AG08396 (cell line): ENCODE measurements at places on chromosomes 1 and 21.

GRCh38 chr1:114530224-114530623, 19.2 kb upstream of the TRIM33 start:
- no peak for DNase-seq

DNA sequence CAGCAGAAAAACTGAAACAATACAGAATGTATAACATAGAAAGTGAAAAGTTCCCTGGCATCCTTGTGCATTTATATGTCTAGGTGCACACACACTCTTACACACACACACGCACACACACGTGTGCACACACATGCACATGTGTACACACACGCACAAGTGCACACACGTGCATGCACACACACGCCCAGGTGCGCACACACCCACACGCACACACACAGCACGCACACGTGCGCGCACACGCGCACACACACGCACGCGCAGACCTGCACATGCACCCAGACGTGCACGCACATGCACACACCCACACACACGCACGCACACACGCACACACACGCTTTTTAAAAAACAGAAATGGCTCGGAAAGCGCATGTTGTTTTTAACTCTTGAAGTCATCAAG, 86.5 kb downstream of the NUF2 start:
- DNase-seq, result no peak

- DNase-seq, result no peak
Measured at GRCh38 chr1:212611000-212611948, 2.7 kb downstream of the ATF3 start.

- no peak for DNase-seq
Measured at GRCh38 chr1:98406352-98407088, 255.0 kb upstream of the SNX7 start.

GRCh38 chr1:103937763-103938357, 188.2 kb downstream of the AMY1C start:
- DNase-seq, result no peak

DNA sequence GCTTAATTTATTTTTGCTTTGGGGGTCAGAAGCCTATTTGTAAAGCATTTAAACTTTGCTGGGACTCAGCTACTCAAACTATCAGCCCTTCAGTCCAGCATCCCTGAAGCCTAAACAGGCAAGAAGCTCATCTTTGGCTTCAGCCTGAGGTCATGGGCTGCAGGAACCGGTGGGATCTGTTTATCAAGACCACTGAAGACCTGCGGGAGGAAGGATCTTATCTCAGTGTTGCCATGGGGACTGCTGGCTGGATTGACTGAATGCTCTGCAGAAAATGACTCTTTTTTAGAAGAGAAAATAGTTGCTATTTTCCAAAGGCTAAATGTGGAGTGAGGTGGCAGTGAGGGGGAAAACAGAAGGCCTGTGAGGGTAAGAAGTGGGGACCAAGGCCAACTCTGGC, 20.6 kb upstream of the ATP1B1 start:
- DNase-seq, result no peak

DNA sequence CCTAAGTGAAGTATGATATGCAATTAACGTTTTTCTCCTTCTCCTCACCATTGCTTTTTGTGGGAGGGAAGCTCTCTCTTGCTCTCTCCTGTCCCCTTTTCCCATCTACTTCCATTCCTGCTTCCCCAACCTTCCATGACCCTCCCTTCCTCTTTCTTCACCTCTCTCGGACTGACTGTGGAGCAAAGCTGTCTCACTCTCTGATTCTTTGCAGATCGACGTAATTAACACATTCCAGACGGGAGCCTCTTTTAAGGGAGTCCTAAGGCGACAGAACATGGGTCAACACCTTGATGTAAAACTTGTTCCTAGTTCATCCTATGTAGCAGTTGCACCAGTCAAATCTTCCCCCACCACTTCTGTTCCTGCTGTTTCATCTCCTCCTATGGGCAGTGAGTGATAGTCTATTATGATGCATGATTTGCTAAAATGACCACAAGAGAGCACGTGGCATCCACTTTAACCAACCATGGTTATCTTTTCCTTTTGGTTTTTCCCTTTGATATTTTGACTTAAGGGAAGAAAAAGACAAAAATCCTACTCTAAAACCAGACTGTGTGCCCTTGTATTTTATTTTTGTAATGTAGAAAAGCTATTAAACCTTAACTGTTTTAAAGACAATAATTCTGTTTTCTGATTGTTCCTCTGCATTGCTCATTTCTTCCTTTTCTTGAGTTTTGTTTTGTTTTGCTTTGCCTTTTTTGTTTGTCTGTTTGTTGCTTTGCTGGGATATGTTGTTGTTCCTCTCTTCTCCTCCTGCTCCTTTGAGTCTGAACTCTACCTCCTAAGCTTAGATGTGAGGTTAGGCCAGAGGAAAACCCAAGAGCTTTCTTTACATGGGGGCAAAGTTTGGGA, 31.7 kb upstream of the LAX1 start:
- DNase-seq, result no peak

GRCh38 chr1:153799016-153799415, 23.8 kb downstream of the SLC27A3 start:
- no peak for DNase-seq

- DNase-seq, result no peak
Measured at GRCh38 chr21:24112020-24112419, 1495.3 kb downstream of the MRPL39 start.

DNA sequence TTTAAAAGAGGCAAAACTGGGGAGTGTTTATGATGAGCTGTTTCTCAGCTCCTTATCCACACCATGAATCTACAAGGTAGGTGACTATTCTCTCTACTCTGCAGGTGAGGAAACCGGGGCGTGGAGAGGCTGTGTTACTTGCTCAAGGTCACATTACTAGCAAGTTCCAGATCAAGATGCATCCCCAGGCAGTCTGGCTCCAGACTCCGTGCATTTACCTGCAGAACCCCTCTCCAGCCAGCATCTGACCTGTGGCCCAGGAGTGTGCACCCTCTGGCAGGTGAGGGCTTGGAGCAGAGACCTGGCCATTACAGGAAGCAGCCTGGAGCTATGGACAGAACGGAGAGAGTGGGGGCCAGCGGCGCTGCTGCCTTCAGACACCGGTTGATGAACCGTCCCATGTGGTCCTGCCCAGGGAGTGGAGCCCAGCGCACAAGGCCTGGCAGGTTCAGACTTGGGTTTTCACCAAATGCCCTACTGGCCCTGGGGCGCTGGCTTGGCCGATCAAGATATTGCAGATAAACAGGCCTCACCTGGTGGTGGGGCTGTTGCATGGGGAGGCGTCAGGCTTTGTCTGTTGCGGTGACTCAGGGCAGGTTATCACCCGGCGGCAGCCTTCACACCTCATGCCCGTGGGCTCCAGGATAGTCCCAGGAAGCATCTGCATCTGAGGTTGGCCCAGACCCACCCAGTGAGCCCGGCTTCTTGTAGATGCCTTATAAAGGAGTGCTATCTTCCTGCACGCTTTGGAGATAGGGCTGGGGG, 29.2 kb upstream of the WNT4 start:
- DNase-seq, result no peak

GRCh38 chr21:41542727-41543126, 34.8 kb upstream of the TMPRSS2 start:
- DNase-seq, result no peak

DNA sequence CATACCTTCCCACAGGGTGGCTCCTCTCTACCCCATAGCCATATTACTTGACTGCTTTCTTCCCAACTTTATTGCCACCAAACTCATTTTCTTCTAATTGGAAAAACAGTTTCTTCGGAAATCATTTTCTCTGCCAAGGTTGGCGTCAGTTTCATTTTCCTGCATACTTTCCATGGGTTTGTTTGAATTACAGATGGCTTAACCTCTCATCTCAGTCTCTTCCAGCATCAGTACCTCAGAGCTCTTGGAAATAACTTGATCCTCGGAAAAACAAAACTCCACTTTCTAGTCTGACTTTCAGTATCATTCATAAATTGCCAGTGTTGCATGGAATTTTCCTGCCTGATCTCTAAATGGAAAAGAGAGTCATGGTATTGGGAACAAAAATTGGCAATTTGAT, 20.3 kb upstream of the PRDM2 start:
- DNase-seq, result no peak

GRCh38 chr21:44912158-44912473, 8.6 kb downstream of the ITGB2 start:
- DNase-seq, result no peak

DNA sequence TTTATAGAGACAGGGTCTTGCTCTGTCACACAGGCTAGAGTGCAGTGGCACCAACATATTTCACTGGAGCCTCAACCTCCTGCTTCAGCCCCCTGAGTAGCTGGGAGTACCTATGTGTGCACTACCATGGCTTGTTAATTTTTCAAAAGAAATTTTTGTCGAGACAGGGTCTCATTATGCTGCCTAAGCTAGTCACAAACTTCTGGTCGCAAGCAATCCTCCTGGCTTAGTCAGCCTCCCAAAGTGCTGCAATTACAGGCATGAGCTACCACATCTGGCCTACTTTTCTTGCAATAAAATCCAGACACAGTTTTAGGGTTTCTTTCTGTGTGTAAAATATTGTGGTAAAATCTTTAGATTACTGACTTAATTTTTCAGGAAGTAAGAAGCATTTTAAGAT, 27.9 kb upstream of the NTPCR start:
- no peak for DNase-seq

DNA sequence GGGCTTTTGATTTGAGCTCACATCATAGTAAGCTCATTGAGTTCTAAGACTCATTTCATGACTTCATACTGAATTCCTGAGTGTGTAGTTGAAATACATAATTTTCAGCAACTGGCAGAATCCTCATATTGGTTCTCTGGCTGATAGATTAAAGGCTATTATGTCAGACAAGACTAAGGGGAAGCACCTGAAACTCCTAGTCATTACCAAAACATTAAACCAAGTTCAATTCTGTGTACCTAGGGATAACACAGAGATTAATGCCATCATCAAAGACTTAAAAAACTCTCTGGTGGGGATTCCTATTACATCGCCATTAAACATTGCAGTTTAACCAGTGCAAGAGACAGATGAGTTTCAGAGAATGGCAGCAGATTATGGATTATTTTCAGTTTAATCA, 339.1 kb downstream of the PTPRC start:
- DNase-seq, result no peak

GRCh38 chr1:35461966-35462651, 95.1 kb downstream of the KIAA0319L start:
- DNase-seq, result no peak

DNA sequence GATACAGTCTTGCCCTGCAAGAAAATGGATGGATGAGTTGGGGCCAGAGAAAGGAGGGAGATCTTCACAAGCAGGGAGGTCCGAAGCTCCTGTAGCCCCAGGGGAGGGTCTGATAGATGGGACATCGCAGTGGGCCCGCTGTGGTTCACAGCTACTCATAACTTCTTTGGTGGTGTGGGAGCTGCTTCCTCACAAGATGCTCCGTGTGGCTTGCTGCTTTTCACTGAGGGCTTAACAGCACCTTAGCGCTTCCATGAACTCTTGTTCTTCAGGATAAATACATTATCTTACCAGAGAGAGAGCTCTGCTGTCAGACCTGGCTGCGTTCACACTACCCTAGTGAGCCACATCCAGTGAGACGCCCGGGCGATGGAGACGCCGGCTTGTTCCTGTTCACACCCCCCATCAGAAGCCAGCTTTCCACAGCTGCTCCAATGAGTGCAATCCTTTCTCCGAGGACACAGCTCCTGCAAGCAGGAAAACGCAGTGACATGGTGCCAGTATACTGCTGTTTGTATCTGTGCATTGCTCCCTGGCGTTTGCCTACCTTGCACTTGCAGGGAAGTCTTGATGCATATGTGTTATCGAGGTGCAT, 599.8 kb downstream of the AJAP1 start:
- no peak for DNase-seq

GRCh38 chr1:92419642-92420041, 67.1 kb downstream of the GFI1 start:
- DNase-seq, result no peak

- DNase-seq, result peak; percentile 74
Measured at GRCh38 chr1:197915862-197916499, 1.2 kb upstream of the LHX9 start.

- no peak for DNase-seq
Measured at GRCh38 chr1:153611356-153611755, 1.6 kb downstream of the S100A16 start.

DNA sequence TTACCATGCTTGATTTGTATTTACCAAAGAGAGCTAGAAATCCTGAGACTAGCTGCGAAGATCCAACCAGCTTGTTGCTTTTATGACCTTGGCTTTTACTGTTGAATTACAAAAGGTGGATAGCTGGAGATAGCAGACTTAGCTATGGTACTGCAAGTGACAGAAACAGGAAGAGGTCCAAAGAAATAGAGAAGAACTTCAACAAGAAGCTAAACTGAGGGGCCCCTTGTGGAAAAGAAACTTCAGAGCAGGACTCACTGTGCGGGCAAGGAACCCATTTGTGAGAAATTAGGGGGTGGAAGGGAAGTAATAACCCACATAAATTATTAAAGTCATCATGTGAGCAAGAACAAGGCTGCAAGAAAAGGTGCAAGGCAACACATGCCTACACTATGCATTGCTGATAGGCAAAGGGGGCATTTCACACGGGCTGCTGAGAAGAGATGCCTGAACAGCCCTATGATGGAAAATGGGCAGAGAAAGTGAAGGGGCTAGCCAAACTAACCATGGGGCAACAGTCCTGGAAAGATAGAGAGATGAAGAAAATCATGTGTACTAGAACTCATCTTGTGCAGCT, 116.6 kb upstream of the PRDX6 start:
- DNase-seq, result no peak

DNA sequence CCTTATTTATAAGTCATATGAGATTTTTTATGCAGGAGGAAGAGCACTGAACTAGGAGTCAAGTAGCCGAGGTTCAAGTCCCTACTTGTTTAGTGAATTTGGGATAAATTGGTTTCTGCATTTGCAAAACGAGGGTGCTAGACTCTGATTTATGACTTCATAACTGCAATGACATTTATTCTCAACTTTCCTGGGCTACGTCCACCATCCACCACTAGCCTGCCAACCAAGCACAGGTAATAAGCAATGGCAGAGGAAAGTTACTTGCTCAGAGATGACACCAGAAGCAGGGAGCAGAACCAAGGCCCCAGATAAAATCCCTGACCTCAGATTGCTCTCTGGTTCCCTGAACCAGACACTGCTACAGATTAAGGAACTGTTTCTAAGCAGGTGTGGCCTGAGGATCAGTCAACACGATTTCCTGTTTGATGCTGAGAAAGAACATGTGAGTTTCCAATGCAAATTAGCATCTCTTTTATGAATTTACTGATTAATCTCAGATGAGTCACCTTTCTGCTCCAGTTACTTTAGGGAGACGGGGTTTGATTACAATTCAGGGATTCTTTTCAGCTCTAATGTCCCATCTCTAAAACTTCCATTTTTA, 52.7 kb downstream of the PLPP3 start:
- no peak for DNase-seq
